Amygdala (tissue), 56 donors: ENCODE measurements at places on chromosomes 2 and 18.

DNA sequence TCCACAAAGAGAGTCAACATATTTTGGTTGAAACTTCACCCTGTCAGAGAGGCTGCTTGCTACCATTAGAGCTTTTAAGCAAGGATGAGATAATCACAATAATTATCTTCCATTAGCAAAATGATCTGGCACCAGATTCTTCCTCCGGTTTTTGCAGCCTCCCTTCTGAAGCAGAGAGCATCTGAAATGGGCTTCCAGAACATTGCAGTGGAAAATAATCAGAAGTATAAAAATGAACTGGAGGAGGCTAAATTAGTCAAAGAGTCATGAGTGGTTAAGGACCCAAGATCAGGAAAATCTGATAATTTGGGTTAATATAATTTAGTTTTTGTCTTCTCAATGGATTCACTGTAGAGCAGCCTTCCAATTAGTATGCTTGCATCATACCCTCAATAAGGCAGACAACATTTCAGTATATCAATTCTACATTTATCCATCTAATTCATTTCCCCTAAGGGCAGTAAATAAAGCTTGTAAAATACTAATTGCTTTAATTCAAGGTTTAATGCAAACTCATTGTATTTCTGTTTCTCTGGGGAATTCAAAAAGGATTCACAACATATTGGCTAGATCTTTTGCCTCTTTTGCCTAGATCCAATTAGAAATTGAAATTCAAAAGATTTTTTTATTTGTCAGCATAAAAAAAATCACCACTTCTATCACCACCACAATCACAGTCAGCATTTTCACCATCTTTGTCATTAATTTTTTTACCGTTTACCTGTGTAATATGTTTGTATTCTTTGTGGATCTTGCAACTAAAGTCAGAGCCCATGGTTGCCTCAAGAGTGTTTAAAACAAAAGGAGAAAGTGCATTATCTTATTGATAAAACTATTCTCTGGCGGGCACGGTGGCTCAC lies 537.2 kb upstream of the DCC start:
- no peak for DNase-seq

DNA sequence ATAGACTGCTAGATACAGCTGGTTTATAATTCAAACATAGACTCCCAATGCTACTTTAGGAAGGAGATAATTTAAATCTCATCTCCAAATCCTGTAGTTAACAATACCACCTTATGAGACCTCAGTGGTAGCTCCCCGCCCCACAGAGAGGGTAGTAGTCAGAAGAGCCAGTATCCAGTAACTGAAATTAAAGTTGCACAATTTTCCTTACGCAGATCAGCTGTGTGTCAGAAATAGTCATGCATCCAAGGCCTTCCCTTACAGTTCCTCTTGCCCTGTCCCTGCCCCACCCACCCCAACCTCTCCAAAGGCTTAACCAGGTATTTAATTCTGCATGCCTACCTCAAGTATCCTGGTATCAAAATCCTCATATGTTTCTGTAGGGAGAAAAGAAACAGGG lies 15.5 kb downstream of the MRPS5 start:
- DNase-seq, result no peak

DNA sequence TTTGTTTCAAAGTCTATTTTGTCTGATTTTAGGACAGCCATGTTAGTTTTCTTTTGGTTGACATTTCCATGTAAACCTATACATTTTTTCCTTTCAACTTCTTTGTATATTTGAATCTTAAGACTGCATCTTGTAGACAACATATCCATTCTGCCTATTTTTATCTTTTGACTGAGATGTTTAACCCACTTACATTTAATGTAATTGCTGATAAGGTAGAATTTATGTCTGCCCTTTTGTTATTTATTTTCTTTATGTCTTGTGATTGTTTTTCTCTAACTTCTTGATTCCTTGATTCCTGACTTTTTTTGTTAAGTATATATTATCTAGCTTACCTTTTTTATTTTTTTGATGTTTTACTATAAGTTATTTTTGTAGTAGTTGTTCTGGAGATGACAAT lies 542.5 kb downstream of the SUCLG1 start:
- DNase-seq, result no peak

DNA sequence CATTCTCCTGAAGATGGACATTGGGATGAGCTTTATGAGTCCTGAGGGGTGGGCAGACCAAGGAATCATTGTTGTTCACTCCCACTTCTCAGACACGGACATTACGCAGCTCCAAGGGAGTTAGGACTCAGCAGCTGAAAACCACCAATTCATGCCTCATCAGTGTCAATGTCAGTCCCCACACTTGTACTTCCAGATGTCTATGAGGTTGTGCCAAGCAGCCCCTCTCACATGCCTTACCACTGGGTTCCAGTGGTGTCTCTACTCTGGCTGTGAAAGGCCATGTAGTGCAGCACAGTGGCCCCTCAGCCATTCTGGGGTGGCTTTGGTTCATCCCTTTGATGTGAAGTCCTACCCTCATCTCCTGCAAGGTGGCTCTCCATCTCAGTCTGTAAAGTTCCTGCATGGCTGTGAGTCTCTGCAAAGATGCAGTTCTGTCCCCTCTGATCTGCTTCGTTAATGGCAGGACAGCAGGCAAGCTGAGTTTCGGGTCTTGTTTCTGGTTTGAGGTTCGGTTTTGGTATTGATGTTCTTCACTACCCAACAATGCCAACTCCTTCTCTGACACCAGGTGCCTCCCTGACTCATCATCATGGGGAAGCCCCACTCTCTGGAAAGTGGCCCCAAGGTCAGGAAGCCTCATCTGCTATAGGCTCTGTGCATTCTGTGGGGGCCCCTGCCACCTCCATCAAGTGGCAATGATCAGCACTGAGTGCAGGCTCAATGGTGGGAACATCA lies 14.0 kb upstream of the COL6A3 start:
- DNase-seq, result no peak

- no peak for DNase-seq
Measured at GRCh38 chr2:62185475-62186155, 10.3 kb upstream of the B3GNT2 start.

GRCh38 chr2:136248242-136248641 lies 130.3 kb upstream of the CXCR4 start:
- no peak for DNase-seq

DNA sequence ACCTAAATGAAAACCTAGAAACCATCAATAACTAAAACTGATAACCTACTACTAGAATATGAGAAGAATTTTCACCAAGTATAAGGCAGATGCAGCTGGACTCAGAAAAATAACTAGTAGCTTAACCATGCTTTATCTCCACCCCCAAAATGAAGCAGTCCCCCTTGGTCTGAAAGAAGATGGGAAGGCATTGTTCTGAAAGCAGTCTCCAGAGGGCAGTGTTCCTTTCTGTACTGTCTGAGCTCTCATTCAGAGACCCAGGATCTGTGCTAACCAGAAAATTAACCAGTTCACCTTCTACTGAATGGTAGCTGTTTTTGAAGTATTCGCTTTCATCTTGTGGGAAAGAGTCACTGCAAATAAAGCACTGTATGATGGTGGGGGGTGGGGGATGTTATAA lies 273.0 kb downstream of the PDE11A start:
- DNase-seq, result no peak

GRCh38 chr2:240670402-240670801 lies 12.3 kb downstream of the AQP12B start:
- DNase-seq, result no peak

- DNase-seq, result no peak
Measured at GRCh38 chr2:191664823-191665677, 12.9 kb upstream of the NABP1 start.

GRCh38 chr2:132034646-132035045 lies 127.1 kb downstream of the ANKRD30BL start:
- no peak for DNase-seq

GRCh38 chr2:179123272-179123662 lies 73.3 kb upstream of the CCDC141 start:
- no peak for DNase-seq

DNA sequence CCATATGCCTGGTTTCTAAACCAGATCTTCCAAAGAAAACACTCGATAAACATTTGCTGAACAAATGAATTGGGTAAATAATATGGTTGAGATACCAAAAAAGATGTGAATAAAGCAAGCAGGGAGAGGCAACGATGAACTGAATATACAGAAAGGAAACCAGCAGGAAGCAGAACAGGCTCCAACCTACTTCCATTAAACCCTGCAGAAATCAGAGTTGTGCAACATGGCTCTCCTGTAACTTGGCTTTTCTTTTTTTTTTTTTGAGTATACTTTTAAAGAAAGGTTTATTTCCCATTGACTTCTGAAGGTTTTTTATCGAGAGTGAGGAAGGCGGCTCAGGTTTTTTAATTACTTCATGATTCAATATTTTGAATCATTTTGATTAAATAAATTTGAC lies 23.5 kb downstream of the ITSN2 start:
- no peak for DNase-seq

DNA sequence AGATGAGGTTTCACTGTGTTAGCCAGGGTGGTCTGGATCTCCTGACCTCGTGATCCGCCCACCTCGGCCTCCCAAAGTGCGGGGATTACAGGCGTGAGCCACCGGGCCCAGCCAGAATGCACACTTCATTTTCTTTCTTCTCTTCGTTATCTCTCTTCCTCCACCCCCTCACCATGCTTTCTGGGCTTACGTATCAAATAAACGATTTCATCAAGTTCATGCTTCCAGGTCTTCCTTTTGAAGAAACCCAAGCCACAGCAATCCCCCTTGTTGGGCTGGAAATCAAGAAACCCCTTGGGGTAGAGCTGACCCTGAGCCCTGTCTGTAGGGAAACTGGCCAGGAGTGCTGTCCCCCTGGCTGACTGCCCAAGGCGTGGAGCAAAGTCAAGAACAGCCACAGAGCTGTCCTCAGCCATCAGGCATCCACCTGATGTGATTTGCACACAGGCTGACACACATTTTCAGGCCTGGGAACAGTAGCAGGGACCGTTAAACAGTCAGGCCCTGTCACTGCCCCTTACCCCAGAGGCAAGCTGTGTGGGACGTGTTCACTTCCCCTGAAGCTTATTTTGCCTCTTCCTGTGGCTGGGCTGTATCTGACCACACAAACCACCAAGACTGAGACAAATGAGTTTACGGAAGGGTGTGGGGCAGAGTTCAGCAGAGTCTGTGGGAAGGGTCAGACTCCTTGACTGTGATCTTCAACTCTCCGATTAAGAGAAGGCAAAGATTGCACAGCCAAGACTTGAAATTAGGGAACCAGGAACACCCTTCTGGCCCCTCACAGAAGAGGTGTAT lies 15.1 kb upstream of the NMUR1 start:
- no peak for DNase-seq

- no peak for DNase-seq
Measured at GRCh38 chr2:134716721-134717243, 2.0 kb downstream of the TMEM163 start.

GRCh38 chr2:10059552-10060335 lies 16.4 kb downstream of the KLF11 start:
- no peak for DNase-seq

DNA sequence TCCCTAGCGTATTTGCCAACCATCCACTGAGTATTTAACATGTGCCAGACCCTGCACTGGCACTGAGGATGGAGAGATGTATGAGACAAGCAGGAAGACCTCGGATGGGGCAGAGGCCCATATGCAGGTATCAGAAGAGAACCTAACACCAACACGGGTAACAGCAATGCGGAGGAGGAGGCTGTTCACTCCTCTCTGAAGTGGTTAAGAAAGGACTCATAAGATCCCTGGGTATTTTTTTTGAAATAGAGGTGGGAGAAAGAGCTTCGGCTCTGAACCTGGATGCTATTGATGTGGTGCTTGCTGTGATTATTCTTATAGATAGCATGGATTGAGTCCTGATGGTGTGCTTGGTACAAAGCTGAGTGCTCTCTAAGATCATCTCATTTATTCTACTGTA lies 418.3 kb downstream of the LPIN1 start:
- DNase-seq, result no peak

GRCh38 chr2:81981585-81981984 lies 1677.0 kb upstream of the LRRTM1 start:
- no peak for DNase-seq

DNA sequence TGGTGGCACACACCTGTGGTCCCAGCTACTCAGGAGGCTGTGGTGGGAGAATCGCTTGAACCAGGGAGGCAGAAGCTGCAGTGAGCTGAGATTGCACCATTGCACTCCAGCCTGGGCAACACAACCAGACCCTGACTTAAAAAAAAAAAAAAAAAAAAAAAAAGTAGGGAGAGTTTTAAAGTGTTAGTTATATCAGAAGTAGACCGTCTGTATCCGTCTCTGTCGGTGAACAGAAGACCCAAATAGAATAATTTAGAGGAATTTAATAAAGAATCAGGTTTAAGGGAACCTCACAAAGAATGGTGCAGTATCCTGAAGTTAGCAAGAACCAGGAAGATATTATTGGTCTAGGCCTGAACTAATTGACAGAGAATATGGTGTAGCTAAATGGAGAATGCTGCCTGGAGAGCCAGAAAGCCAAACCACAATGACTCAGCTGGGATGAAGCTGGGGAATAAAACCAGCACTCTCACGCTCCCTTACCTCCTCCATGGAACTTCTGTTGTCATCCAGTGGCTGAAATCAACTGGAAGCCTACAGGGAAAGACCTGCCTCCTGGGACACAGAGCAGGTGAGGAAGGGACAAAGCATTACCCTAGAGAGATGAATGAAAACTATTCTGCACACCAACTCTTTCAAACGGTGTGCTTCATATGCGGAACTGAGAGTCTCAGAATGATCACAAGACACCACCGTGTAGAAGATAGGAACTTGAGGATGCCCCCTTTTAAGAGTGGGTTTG lies 39.1 kb upstream of the PLEKHM3 start:
- DNase-seq, result no peak

GRCh38 chr2:211437396-211437795 lies 881.0 kb downstream of the CPS1 start:
- no peak for DNase-seq

GRCh38 chr2:115169814-115170213 lies 727.4 kb downstream of the DPP10 start:
- DNase-seq, result no peak

GRCh38 chr2:239668042-239668441 lies 267.2 kb upstream of the HDAC4 start:
- no peak for DNase-seq

GRCh38 chr2:108301558-108301957 lies 12.9 kb downstream of the SULT1C2 start:
- no peak for DNase-seq

DNA sequence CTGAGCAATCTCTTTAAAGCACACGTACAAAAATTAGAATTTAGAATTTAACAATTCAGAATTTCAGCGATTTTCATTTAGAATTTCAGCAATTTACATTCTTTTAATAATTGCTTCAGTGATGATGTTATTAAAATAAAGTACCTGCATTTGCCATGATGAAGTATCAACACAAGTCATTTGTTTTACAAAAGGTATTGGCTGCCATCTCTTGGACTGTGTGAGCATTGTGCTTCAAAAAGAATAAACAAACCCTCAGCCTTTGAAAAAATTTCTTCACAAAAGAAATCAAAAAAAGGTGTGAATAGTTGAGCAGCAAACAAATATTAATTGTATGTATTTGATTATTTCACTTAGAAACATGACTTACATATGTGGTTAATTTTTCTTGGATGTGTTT lies 27.1 kb upstream of the ZC3H15 start:
- DNase-seq, result no peak

GRCh38 chr2:18792684-18793083 lies 203.3 kb upstream of the NT5C1B start:
- DNase-seq, result no peak
